ENCODE measurements at places on chromosomes 7 and 10. TPM values are rescaled to one million over a fixed set of nuclear protein-coding genes. Genes with fewer than 3 reads are reported as not detected.

The ANXA8 gene
- not detected for total RNA-seq

The LEP gene
- total RNA-seq, result not detected

The CPA2 gene
- total RNA-seq, result not detected

The OR2A7 gene
- total RNA-seq, result not detected

The IFIT1B gene
- total RNA-seq, result not detected

The UNCX gene
- not detected for total RNA-seq

The GPER1 gene
- 0.79 TPM for total RNA-seq

The GALNT17 gene
- not detected for total RNA-seq

The SPDYE11 gene
- not detected for total RNA-seq

The UCN3 gene
- total RNA-seq, result not detected

The KCND2 gene
- 0.05 TPM for total RNA-seq

The DYNC1I1 gene
- total RNA-seq, result 0.89 TPM

The ZKSCAN5 gene
- total RNA-seq, result 7.5 TPM

The OGDHL gene
- not detected for total RNA-seq

The ZNF485 gene
- total RNA-seq, result 1.1 TPM

The CUZD1 gene
- 1.5 TPM for total RNA-seq

The EGFR gene
- 3.5 TPM for total RNA-seq

The MRLN gene
- total RNA-seq, result not detected

The CFAP46 gene
- total RNA-seq, result 0.25 TPM

The AGR3 gene
- not detected for total RNA-seq

The ADIRF gene
- total RNA-seq, result 71.8 TPM

The SDK1 gene
- total RNA-seq, result 0.20 TPM

The STAMBPL1 gene
- total RNA-seq, result 0.44 TPM

The PRKG1 gene
- 0.33 TPM for total RNA-seq

The ZNF488 gene
- total RNA-seq, result 0.07 TPM

The SCIN gene
- total RNA-seq, result 0.13 TPM

The SYT15B gene
- not detected for total RNA-seq

The ORC5 gene
- 19.1 TPM for total RNA-seq

The ITGA8 gene
- 0.53 TPM for total RNA-seq

The FFAR4 gene
- not detected for total RNA-seq

The PPP2R2D gene
- total RNA-seq, result 19.6 TPM

The TMEM254 gene
- 7.1 TPM for total RNA-seq

The LRMDA gene
- 13.7 TPM for total RNA-seq

The MXI1 gene
- total RNA-seq, result 4.4 TPM
